ENCODE measurements at places on chromosomes 5 and 9.

GRCh38 chr9:116686135-116686534, 970 bp upstream of the TRIM32 start:
- no peak for DNase-seq

GRCh38 chr5:172834415-172835289, 601 bp downstream of the ERGIC1 start:
- DNase-seq, result no peak

DNA sequence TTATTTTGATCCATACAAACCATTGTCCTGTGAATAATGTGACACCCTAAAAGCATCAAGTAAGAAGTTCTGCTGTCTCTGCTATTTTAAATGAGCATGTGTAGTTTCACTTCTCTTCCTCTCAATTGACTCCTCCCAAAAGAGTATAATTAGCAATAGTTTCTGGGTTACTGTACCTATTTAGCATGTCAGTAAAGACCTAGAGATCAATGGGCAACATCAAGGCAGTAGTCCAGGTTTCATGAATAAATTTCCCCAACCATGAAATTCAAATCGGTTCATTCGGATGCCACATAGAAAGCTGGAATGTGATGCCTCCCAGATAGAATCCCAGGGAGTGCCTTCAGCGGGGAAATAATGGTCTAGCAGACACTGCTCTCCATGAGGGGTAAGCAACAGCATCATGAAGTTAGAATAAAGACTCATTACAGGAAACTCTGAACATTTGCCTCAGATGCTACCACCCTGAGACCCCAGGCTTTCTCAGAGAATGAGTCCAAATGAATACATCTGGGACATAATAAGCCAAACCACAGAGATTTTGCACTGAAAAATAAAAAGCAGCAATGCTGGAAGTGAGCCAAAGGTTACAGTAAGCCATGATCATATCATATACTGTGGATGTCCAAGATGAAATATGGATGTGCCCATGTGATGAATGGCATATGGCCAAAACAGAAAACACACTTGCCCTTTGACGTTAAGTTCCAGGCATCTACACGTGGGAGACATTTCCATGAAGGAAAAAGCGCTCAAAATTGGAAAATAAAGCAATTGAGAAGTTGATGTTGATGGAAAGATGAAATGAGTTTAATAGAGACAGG, 1107.0 kb upstream of the SEMA6A start:
- DNase-seq, result no peak

- DNase-seq, result no peak
These were observed 141.9 kb downstream of the ST8SIA4 start for GRCh38 chr5:100761192-100761591.

GRCh38 chr9:108919517-108919916, 14.4 kb downstream of the ELP1 start:
- DNase-seq, result no peak

DNA sequence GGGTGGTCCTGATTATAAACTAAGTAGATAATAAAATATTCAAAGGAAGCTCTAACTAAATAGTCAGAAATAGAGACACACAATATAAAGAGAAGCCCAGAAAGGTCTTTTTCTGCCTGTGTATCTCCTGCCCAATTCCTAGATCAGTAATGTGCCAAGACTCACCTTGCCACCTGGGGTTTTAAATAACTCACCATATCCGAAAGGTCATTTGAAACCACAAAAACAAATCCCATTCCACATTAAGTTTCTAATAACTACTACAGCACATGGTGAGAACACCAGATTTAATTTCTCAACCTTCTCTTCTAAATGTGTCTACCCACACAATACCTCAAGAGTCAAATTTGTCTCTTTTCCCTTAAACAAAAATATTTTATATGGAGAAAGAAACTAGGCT, 75.2 kb downstream of the ZNF608 start:
- DNase-seq, result no peak

DNA sequence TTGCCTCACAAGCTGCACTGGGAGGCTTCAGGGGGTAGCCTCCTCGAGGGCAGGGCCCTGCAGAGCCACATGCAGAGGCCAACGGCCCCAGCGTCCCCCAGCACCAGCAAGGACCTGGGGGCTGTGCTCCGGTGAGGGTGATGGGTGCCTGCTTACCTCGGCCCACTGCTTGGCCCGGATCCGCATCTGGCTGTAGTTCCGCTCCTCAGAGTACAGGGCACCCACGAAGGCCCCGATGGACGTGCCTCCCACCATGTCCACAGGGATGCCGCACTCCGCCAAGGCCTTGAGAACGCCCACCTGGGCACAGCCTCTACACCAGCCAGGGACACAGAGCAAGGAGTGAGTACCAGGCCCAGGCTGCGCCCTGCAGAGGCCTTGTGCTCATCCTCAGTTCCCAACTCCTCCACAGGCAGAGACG, 8.0 kb upstream of the NSMF start:
- DNase-seq, result no peak

DNA sequence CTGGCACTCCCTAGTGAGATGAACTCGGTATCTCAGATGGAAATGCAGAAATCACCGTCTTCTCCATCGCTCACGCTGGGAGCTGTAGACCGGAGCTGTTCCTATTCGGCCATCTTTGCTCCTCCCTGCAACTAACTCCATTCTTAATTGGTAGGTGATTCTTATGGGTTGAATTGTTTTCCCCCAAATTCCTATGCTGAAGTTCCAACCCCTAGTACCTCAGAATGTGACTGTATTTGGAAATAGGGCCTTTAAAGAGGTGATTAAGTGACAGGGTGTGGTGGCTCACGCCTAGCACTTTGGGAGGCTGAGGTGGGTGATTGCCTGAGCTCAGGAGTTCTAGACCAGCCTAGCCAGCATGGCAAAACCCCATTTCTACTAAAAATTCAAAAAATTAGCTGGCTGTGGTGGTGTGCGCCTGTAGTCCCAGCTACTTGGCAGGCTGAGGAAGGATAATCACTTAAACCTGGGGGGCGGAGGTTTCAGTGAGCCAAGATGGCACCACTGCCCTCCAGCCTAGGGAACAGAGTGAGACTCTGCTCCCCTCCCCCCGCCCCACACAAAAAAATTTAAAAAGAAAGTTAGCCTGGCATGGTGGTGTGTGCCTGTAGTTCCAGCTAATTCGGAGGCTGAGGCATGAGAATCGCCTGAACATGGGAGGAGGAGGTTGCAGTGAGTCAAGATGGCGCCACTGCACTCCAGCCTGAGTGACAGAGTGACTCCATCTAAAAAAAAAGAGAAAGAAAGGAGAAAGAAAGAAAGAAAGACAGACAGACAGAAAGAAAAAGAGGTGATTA, 25.2 kb upstream of the FOCAD start:
- DNase-seq, result peak; percentile 19

- no peak for DNase-seq
These were observed 10.0 kb downstream of the NAIF1 start for GRCh38 chr9:128056887-128057723.

DNA sequence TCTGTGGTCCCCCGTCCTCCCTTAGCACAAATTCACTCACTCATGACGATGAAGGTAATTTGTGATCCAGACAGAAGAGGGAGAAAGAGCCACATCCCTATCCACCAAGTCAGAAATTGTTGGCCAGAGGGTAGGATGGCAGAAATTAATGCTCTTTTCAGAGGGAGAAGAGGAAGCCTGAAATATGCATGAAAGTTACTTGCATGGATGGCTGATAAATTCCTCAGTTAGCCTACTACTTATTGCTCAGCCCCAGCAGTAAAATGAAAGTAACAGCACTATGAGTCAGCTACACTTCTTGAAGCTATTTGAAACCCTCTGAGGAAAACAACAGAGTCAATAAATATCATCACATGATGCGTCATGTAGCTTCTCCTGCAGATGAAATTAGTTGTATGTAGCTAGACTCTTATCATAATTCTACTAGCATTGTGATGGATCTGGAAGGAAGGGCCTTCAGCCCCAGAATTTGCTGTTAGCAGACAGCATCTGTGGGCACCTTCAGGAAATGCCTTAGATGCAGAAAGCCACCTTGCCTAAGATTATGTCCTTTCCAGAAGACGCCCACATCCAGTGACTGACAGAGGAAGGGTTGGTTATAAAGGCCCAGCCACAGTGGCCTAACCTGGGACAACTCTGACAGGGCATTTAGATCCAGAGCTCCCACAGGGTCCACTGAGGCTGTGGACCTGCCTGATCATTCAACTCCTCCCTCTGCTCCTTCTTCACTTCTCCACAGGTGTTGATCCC, 81.2 kb upstream of the CCDC112 start:
- peak; percentile 18 for DNase-seq

DNA sequence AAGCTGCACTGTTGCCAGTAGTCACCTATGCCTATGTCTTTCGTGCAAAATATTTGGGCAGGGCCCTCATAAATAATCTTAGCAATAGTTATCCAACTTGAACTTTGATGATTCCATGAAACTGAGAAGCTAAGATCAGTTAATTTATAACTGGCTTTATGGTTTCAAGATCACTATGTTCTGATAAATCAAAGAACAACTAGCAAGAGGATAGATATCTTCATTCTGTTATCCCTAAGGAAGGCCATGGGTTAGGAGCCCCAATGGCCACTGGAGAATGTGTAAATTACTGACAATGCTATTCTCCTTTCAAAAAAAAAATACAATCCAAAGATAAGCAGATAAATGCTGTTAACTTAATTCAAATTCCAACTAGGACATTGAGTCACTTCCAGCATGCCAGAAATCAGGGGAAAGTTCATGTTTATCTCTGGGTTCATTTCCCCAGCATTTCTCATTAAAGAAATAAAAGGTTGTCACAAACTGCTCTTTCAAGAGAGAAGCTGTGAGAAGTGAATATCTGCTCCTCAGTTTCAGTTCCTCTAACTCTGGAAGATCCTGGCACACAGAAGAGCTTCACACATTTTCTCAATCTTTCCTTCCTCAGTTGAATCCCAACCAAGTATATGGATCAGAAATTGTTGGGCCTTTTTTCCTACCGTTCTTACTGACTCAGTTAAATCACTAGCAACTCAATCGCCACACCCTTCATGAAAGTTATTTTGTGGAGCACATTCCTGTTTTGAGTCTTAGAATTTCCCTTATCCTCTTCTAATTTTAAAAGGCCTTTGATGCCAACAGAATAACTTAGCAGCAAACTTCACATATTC, 59.6 kb upstream of the SLC1A1 start:
- no peak for DNase-seq

DNA sequence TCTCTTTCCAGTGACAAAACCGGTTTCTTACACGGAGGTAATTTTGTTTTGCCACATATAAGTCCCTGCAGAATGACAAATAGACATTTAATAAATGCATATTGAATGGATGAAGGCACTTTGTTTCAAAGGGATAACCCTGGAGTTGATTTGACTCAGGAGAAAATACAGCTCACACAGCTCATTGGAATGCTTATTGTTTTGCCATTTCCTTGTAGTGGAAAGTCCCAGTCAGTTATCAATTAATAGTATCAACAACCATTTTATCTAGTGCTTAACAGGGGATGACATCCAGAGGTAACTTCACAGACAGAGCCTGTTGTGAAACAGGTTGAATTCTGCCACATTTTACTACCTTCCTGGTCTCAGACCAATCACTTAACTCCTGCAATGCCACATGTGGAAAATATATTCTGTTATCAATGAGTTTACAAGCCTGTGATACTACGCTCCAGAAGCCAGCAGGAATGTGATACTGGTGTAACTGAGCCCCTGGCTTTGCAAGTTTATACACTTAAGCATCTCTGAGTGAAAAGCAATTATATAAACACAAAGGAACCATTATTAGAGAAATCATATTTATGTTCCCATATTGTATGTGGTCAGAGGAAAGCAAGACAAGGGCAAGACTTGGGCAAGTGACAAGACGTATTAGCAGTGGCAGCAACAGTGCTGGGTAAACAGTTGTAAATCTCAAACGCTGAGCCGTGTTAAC, 123.1 kb upstream of the ANKRD55 start:
- DNase-seq, result no peak

GRCh38 chr5:125776656-125777139, 646.5 kb upstream of the GRAMD2B start:
- no peak for DNase-seq

GRCh38 chr9:91678807-91679580, 255.4 kb upstream of the NFIL3 start:
- no peak for DNase-seq

DNA sequence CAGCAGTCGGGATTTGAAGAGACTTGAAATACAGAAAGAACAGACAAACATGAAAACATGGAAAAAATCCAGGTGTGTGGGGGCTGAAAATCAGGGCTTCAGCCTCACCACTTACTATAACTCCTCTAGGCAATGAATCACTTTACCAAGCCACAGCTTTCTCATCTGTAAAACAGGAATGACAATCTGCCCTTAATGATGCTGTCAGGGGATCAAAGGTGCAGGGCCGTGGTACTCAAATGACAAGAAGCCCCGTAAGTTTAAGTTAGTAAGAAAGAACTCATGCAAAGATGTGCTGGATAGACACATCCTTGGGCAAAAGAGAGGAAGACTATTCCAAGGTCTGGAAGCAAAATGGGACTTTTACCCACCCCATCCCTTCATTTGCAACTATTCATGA, 34.7 kb downstream of the FBXW2 start:
- DNase-seq, result no peak

GRCh38 chr5:151615431-151615830, 24.3 kb upstream of the FAT2 start:
- no peak for DNase-seq

GRCh38 chr5:1129711-1130055, 17.8 kb upstream of the SLC12A7 start:
- DNase-seq, result no peak

DNA sequence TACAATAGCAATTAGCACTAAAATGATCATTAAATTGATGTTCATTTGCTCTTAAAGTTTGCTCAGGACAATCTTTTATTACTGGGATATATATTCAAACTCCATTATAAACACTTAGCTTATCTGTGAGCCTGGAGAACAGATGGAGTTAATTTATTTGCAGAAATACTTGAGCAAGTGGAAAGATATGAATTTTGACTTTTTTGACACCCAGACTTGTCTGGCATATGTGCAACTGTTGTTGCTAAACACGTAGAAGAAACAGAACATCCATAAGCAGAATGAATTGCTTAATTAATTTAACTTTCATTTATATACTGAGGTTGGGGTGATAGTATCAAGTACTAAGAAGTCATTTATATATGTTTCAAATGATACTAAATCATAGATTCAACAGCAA, 820.7 kb upstream of the TYRP1 start:
- no peak for DNase-seq

- DNase-seq, result peak; percentile 20
These were observed 39.6 kb upstream of the IDNK start for GRCh38 chr9:83583151-83584014.

GRCh38 chr5:131942016-131942415, 3.4 kb downstream of the MEIKIN start:
- no peak for DNase-seq

DNA sequence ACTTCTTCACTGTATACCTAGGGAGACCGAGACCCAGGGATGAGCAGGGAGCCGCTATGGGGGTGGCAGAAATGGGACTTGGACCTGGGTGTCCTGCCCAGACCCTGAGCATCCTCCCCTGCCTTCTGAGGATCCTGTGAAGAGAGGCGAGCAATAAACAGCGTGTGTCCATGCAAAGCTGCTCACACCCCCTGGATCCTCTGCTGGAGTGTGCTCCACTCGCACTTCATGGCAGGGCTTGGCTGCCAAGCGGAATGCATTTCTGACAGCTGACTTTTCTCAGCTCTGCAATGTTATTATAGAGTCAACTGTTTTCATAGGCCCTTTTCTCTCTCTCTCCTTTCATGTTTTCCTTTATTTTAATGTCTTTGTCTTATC, 31.0 kb upstream of the ALDH1B1 start:
- no peak for DNase-seq

- DNase-seq, result no peak
These were observed 106.6 kb downstream of the PALM2AKAP2 start for GRCh38 chr9:109886617-109887016.

GRCh38 chr9:78592811-78593210, 295.9 kb downstream of the PSAT1 start:
- no peak for DNase-seq
